Neuronal stem cell (in vitro differentiated cells): ENCODE measurements at places on chromosomes 4 and X.

GRCh38 chrX:104913348-104913747 is 307.1 kb downstream of the TEX13A start:
- DNase-seq: peak; percentile 23

- DNase-seq: no peak
These were observed 1804.7 kb downstream of the STIM2 start for GRCh38 chr4:28665306-28665705.

GRCh38 chr4:54233697-54234496 is 4.8 kb downstream of the PDGFRA start:
- DNase-seq: peak; percentile 79

DNA sequence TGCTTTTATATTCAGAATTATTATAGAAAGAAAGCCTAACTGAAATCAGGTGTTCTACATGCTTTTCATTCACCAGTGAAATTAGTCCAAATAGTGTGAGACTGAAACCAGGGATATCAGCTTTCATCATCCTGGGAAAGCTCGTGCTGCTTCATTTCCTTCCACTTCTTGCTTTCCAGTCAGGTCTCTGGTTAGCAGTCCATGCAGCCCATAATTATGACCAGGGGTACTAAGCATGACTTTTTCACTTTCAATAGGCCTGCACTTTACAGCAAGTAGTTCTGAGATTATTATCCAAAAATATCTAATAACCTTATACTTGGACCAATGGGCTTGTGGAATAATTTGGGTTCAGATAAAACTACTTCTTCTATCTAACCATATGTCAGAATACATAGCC is 673.2 kb upstream of the MAGEB2 start:
- DNase-seq: no peak

DNA sequence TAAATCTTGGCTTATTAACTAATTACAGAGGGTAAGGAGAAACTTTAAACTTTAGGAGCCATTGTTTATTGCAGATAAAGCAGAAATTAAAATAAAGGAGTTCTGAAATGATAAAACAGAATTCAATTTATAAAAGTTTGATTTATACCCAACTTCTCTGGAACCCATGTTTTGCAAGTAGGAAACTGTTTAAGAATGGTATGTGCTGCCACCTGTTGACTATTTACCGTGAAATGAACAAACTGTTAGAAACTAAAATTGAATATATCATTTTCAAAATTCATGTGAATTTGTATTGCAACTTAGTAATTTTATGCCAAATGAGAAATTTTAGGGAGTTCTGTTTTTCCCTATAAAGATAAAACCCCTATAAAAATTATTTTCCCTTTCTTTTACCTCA is 11.0 kb upstream of the TBC1D8B start:
- no peak for DNase-seq

DNA sequence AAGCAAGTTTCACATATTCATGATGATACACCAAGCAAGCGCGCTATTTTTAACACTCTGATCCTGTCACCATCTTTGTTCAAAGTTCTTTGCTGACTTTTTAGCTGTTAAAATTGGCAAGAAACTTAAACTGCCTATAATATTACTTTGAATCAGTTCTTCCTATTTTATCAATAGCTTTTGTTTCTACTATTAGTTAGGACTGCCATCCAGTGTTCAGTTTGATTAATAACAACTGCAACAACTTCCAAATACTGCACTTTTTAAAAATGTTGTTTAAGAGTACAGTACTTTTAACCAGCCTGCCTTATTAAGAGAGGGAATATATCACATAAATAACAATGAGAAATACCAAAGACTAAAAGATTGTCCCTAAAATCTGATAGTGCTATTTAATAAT is 614.3 kb downstream of the FAM133A start:
- no peak for DNase-seq

GRCh38 chr4:16136311-16136710 is 52.5 kb upstream of the PROM1 start:
- no peak for DNase-seq

DNA sequence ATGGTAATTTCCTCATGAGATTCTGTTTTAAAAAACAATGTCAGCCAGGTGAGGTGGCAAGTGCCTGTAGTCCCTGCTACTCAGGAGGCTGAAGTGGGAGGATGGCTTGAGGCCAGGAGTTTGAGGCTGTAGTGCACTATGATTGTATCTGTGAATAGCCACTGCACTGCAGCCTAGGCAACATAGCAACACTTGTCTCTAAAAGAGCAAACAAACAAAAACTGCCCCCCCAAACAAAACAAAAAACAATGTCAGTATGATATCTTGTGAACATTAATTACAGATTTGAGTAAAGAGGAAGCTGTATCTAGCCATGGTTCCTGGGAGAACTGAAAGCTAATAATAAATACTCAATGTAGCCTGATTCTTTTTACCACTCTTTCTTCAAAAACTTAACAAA is 6.8 kb upstream of the MSL3 start:
- DNase-seq: no peak

- no peak for DNase-seq
These were observed 3.5 kb upstream of the RNF212 start for GRCh38 chr4:1116838-1117237.

DNA sequence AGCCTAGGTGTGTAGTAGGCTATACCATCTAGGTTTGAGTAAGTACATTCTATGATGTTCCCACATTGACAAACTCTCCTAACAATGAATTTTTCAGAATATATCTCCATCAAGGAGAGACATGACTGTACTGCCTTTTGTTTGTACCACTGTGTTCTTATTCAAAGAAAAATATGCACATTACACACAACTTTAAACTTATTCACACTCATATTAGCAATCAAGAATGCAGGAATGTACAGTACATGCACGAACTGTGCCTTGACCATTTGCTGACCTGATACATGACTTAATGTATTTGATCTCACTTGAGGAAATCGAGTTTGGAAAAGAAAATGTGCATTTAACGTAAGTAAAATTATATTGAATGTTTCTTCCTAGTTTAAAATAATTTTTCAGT is 525.1 kb upstream of the AGA start:
- DNase-seq: no peak

DNA sequence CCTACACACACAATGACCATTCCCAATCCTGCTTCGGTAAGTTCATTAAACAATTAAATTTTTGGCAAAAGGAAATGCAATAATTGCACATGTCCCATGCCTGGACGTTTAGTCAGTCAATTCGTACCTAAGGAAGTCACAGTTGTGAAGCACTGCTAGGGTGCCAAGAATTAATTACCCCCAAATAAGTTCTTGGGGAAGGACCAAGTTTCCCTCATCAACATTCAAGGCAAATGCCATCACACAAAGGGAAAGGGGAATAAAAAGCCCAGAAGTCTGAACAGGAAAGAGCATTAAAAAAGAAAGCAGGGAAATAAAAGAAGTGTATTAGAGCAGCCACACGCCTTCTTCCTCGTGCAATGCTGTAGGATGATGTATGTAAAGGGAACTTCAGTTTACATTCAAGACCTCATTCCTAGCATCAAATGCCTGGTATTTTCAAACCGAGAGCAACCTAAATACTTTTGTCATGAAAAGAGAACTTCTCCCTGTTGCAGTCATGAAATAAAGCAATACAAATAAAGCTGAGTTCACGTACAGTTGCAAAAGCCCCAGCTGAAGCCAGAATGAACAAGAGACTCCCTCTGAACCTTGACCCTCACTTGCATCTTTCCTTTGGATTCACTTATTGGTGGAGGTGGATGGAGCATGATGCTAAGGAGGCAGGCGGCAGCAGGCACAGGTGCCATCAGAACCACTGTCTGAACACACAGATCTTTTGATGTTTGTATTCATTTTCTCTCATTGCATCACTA is 124.0 kb upstream of the PPARGC1A start:
- DNase-seq: no peak

DNA sequence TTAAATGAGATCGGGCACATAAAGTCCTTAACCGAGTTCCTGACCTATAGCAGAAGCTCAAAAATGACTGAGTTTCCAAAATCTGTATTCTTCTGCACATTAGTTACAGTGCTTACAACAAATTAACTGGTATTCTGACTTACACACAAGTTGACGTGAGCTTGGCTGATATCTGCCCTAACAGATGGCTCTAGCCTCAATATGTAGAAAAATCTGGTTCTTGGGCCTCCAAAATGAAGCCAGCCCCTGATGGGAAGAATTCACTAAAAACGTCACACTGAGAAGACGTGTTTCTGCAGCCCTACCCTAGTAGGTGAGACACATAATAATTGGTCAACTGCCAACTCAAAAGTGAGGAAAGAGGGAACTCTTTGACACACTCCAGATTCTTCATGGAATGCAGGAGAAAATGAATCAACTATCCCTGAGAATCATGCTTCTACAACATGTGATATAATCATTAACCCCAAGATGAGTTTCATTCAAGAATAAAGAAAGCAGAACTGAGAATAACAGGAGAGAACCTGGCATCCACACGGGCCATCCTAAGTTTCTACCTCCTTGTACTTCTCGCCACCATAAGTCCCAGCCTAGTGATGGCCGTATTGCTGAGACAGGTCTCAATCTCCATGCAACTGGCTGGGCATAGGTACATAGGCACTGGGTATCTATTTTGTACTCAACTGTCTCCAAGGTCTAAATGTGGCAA is 8.2 kb downstream of the STX18 start:
- DNase-seq: no peak

- DNase-seq: no peak
These were observed 14.0 kb upstream of the ADH5 start for GRCh38 chr4:99102634-99103033.

DNA sequence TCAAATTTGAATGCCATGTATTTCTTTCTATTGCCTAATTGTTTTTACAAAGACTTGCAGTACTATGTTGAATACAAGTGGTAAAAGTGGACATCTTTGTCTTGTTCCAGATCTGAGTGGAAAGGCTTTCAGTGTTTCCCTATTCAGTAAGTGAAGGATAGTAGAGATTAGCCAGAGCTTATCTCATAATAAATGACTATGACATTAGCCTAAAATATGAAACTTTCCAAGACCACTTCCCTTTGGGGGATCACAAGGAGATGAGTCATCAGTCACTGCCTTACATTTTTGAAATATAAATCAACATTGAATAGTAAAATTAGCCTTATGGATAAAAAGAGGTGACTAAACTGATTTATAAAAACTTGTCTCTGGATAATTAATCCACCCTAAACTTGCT is 554.1 kb upstream of the MAGEB2 start:
- DNase-seq: no peak

DNA sequence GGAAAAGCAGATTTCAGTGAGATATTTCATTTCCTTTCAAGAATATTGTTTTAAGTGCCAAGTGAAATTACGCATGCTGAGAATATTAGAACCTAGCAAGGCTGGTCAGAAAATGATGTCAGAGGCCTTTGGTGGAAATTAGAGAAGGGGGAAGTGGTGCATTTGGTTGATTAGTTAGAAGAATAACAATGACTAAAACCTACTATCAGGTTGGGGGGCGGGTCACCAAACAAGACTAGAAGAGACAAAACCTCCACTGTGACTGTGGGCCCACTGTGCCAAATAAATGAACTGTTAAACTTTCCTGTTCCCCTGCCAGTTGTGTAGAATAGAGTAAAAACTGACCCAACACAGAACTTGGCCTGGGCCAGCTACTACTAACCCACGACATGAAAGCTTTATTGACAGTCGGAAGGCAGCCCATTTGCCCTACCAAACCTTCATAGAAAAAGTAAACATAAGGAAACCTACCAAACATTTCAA is 2.9 kb downstream of the RAPGEF2 start:
- DNase-seq: no peak

DNA sequence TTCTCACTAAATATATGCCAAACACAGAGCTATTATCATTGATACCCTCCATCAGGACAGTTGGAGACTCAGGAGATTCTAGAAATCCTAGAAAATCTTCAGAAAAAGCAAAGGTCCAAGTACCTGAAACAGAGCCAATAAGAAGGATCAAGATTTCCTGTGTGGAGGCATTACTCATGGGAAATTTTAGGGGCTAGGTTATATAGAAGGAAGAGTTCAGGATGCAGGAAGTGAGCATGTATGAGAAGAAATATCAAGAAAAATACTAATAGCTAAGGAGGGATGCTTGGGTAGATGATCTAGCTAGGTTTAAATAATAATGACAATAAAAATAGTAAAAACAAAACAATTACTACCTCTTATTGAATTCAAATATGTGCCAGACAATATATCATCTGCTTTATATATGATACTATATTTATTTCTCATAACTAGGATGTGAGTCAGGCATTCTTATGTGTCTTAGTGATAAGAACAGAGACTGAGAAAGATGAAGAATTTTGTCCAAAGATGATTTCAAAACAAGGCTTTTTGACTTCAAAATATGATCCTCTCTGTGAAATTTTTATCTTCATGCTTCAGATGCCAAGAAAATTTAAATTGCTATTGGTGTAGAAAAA is 66.4 kb upstream of the HHIP start:
- no peak for DNase-seq

- no peak for DNase-seq
These were observed 829 bp downstream of the ELOVL6 start for GRCh38 chr4:110197529-110198042.

DNA sequence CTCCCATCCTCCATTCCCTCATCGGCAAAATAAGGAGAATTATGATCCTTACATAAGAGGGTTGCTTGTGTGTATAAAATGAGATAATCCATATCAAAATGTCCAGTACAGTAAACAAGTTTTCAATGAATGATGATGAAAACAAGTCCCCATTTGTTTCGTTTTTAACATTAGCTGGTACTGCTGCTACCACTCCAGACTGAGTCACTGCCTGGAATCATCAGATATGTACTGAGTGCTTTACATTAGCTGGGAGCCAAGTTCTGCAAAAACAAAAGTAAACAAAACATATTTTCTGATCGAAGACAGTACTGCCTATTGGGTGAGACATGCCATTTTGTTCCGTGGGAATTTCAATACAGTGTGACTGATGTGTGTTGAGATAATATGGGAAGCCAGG is 123.2 kb upstream of the IGFBP7 start:
- DNase-seq: no peak

GRCh38 chr4:101621120-101621519 is 169.4 kb upstream of the BANK1 start:
- DNase-seq: no peak

GRCh38 chrX:53319614-53320542 is 38.5 kb upstream of the IQSEC2 start:
- no peak for DNase-seq

DNA sequence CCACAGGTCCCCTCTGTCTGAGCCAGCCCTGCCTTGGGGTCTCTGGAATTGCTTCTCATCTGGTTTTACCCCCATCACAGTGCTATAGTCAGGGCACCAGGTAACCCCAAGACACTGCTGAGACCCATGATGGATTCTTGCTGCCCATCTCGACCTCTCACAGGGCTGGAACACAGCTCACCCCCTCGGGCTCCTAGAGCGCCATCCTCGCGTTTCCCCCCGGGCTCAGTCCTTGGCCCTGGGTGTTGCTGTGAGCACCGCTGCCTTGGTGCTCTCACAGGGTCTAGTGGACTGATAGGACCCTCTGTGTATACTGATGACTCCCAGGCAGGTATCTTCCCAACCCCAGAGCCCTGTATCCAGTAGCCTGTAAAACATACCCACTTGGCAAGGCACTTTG is 8.8 kb downstream of the MAEA start:
- DNase-seq: no peak

GRCh38 chr4:110294165-110294564 is 95.8 kb upstream of the ELOVL6 start:
- DNase-seq: no peak

GRCh38 chr4:132344924-132345828 is 803.9 kb upstream of the PCDH10 start:
- no peak for DNase-seq

- DNase-seq: no peak
These were observed 194.9 kb downstream of the CBLL2 start for GRCh38 chrX:22467571-22467970.
